ENCODE measurements at places on chromosomes 2 and 18.

GRCh38 chr2:183427558-183427957 is 303.3 kb downstream of the NUP35 start:
- DNase-seq = no peak

DNA sequence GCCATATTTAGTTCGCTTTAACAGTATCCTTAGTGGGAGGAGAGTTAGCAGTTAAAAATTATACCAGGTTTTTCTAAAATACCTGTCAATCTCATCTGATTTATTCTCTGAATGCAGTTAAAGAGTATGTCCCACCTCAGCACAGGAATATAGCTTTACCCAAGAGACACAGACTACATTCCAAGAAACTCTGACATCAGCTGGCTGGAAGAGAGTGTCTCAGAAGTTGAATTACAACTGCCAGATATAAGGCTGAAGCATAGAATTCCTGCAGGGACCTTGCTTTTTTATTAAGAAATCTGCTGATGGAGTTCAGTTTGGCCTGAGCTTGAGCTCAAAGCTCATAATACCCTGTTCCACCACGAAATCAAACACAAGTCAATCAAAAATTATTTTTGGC is 25.4 kb upstream of the CNTNAP5 start:
- DNase-seq = no peak

- DNase-seq = no peak
These were observed 5.9 kb downstream of the GEN1 start for GRCh38 chr2:17759805-17760204.

- no peak for DNase-seq
These were observed 40.5 kb downstream of the CCDC85A start for GRCh38 chr2:56224316-56224715.

GRCh38 chr2:49004036-49004626 is 150.2 kb downstream of the FSHR start:
- no peak for DNase-seq

DNA sequence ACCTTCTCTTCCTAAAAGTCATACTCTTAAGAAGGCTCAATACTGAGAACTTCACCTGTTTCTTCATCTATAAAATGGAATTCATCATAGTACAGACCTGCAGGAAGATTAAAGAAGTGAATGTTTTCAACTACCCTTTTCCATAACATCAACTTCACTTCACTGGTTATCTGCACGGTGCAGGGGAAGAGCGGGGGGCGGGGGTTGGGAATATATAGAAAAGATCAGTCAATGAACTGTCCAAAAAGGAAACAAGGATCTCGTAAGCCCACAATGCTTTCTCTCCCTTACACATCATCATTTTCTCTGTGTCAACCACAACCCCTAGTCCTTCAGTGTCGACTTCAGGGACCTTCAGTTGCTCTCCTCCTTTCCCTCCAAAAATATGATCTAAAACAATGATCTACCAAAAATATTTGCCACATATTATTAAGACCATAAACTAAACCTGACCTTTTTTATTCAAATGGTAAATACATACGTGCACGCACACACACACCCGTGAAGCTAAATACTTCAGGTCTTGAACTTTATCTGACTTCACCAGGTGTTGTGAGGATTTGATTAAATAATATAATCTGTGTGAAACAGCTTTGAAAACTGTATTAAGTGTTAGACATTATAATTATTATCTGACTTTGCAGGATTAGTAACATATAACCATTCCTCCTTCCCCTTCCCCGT is 4.9 kb downstream of the MBOAT2 start:
- DNase-seq = no peak

DNA sequence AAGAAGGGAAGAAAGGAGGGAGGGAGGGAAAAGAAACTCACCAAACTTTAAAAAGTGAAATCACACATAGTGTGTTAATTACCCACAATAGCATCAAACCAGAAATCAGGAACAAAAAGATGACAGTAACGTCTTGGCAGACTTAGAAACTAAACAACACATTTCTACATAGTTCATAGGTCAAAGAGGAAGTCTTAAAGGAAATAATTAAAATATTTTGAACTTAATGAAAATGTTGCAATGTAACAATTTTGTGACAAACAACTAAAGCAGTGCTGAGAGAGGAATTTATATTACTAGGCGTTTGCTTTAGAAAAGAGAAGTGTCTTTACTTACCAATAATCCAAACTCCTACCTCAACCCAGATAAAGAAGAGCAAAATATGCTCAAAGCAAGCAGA is 505.0 kb upstream of the ID2 start:
- DNase-seq = no peak

GRCh38 chr2:205193836-205194228 is 488.5 kb upstream of the NRP2 start:
- no peak for DNase-seq

DNA sequence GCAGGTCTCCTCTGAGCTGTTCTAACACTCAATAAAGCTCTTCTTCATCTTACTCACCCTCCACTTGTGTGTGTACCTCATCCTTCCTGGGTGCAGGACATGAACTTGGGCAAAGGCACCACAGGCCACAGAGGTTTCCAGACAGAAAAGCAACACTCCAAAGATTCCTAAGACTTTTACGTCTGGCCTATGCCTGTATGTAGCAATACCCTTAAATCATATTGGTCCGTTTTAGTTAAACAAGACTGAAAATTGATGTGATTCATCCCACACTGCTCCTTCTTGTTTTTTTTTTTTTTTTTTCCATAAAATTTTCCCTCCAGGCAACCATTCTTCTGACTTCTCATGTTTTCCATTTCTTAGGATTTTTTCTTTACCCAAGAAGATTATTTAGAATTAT is 404.3 kb downstream of the PID1 start:
- no peak for DNase-seq

- DNase-seq = no peak
These were observed 112.5 kb upstream of the NFATC1 start for GRCh38 chr18:79283131-79283810.

- no peak for DNase-seq
These were observed 223.1 kb downstream of the GLI2 start for GRCh38 chr2:120958623-120959366.

- no peak for DNase-seq
These were observed 56.8 kb downstream of the NXPH2 start for GRCh38 chr2:138723196-138723987.

- DNase-seq = no peak
These were observed 432.8 kb upstream of the SYT4 start for GRCh38 chr18:43710135-43710534.

DNA sequence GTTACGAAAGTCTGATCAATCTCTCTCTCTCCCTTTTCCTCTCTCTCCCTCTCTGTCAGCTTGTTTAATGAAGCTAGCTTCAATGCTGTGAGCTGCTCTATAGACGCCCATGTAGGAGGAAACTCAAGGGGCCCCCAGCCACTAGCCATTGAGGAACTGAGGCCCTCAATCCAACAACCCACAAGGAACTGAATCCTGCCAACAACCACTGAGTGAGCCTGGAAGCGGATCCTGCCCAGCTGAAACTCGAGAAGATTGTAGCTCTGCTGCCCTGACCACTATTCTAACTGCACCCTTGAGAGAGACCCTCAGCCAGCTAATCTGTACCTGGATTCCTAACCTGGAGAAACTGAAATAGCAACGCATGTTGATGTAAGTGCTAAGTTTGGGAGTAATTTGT is 129.2 kb downstream of the BCL11A start:
- DNase-seq = no peak

GRCh38 chr18:59765343-59765742 is 68.1 kb upstream of the CCBE1 start:
- DNase-seq = no peak

- no peak for DNase-seq
These were observed 64.1 kb downstream of the NRP2 start for GRCh38 chr2:205746420-205746785.
